ENCODE measurements at places on chromosomes 2 and 18. TPM values are rescaled to one million over a fixed set of nuclear protein-coding genes. Genes with fewer than 3 reads are reported as not detected.

GRCh38 chr2:10501980-10502802 lies 54.1 kb upstream of the ODC1 start:
- no peak overlapping the region for H3K27ac ChIP-seq
- no peaks in the 10 kb centered on the region for H3K36me3 ChIP-seq
- H3K4me3 ChIP-seq, result no peak overlapping the region
- no peak for DNase-seq
- peaks cover 8% of the 10 kb centered on the region for H3K27me3 ChIP-seq
- H3K4me1 ChIP-seq, result no peaks in the 10 kb centered on the region

DNA sequence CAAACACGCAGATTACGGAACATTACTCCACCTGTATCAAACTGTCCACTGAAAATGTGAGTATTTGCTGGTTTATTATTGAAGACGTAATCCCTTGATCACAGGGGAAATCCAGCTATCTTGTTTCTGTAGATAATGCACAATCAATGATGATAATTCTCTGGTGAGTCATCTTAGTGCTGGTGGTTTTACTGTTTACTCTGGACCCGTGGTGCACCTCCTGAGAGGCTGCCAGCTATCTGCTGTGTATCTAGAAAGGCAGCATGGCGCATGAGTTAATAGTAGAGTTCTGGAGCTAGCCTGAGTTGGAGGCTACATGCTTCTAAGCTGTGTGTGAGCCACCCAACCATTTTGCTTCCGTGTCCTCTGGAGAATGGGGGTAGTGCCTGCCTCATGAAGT lies 6.5 kb downstream of the NCAPH start:
- H3K4me3 ChIP-seq, result no peak overlapping the region
- H3K36me3 ChIP-seq, result no peaks in the 10 kb centered on the region
- H3K27ac ChIP-seq, result no peak overlapping the region

DNA sequence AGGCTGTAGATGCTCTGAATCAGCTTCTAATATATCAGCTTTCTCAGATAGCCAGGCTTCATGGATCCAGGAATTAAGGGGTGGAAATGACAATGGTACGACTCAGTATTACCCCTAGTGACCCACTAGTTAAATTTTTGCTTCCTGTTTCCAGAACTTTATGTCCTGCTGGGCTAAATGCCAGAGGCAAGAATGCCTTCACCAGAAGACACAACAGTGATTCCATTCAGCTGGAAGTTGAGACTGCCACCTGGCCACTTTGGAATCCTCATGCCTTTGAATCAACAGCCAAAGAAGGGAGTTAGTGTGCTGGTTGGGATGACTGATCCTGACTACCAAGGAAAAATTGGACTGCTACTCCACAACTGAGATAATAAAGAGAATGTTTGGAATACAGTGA lies 239.1 kb downstream of the ASXL3 start:
- no peak overlapping the region for H3K4me3 ChIP-seq
- H3K36me3 ChIP-seq, result peaks cover 7% of the 10 kb centered on the region
- DNase-seq, result no peak

DNA sequence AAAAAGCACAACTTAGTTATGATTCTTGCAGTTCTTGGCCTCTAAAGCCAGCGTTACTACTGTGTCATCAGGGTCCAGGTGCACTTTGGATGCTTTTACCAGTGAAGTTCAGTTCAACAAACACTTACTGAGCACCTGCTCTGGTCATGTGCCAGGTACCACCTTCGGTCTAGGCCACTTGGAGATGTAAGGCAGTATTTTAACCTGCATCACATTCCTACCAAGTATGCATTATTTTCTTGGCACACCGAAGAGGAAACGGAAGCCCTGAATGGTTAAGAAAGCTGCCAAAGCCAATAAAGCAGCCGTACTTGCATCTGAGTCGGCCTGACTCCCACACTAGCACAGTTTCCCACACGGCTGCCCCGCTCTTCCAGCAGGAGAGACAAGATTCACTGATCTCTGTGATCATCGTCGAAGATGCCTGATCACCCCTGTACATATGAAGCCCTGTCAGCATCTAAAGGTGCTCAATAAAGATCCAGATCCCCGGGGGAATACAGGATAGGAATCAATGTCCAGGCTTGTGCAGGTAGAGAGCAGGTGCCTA lies 427.1 kb downstream of the EIPR1 start:
- H3K4me1 ChIP-seq, result no peaks in the 10 kb centered on the region
- H3K36me3 ChIP-seq, result peaks cover 9% of the 10 kb centered on the region
- no peak overlapping the region for H3K4me3 ChIP-seq
- no peak for DNase-seq

- H3K4me1 ChIP-seq, result peaks cover 21% of the 10 kb centered on the region
- H3K27me3 ChIP-seq, result no peaks in the 10 kb centered on the region
- no peak overlapping the region for H3K4me3 ChIP-seq
- H3K36me3 ChIP-seq, result peaks cover 4% of the 10 kb centered on the region
- peak; percentile 29 for DNase-seq
- no peak overlapping the region for H3K27ac ChIP-seq
These were observed 95.9 kb downstream of the NCOA1 start for GRCh38 chr2:24586955-24587354.

DNA sequence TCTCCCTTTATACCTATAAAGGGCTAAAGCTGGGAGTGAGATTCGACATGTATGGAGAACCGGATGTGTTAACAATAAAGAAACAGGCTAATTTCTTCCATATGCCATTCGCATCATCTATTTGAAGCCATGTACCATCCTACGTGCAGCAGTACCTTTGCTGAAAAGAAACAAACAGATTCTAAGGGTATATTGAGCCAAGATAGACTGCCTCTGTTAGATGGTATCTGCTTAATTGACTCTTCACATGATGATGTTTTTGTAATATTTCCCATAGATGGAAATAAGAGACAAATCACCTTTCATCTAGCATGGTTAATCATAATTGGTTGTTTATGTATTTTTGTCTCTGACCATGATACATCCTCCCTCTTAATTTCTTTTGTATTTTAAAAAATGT lies 32.1 kb upstream of the PAX3 start:
- H3K4me1 ChIP-seq, result no peaks in the 10 kb centered on the region
- H3K27me3 ChIP-seq, result peaks cover 6% of the 10 kb centered on the region
- no peak overlapping the region for H3K4me3 ChIP-seq
- no peak for DNase-seq
- H3K27ac ChIP-seq, result no peak overlapping the region

GRCh38 chr2:239946864-239947728 lies 78.0 kb downstream of the NDUFA10 start:
- no peak overlapping the region for H3K27ac ChIP-seq
- H3K27me3 ChIP-seq, result no peaks in the 10 kb centered on the region
- peaks cover 7% of the 10 kb centered on the region for H3K36me3 ChIP-seq
- peaks cover 9% of the 10 kb centered on the region for H3K4me1 ChIP-seq
- no peak overlapping the region for H3K4me3 ChIP-seq
- no peak for DNase-seq

DNA sequence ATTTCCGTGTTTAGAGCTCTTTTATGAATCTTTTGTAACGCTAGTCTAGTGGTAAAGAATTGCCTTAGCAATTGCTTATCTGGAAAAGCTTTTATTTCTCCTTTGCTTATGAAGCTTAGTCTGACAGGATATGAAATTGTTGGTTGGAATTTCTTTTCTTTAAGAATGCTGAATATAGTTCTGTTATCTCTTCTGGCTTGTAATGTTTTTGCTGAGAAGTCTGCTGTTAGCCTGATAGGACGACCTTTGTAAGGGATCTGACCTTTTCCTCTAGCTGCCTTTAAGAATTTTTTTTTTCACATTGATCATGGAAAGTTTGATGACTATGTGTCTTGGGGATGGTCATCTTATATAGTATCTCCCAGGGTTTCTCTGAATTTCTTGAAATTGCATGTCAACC lies 101.1 kb downstream of the TRABD2A start:
- H3K4me1 ChIP-seq, result peaks cover 28% of the 10 kb centered on the region
- no peak for DNase-seq
- H3K27ac ChIP-seq, result no peak overlapping the region
- H3K27me3 ChIP-seq, result no peaks in the 10 kb centered on the region
- no peak overlapping the region for H3K4me3 ChIP-seq

DNA sequence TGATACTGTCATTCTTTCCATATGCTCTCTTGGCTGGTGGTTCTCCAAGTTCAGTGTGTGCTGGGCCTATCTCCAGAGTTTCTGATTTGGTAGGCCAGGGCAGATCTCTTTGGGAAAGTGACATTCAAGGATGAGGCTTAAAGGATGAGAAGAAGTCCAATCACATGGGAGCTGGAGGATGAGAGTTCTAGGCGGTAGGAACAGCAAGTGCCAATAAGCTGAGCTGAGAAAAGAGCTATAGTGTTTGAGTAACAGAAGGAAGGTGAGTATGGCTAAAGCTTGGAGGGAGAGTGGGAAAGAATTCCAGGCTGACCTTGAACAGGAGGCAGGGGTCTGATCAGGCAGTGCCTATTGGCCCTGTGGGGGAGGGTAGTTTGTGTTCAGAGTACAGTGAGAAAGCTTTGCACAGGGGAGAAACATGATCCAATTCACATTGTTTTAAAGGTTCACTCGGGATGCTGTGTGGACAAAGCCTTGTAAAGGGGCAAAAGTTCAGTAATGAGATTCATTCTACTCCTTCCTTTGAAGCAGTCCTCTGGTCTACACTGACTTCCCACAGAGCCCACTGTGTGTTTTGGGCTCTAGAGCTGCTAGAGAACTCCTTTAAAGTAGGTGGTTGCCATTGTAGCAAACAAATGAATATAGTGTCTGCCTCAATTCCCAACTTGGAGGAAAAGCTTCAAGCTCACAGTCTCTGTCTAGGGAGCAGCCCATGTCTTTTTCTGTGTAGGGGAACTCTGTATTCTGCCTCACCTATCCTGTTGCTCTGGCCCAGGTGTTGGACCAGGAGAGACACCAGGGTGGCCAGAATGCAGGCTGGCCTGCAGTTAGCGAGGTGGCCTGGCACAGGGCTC lies 81.8 kb downstream of the FASTKD2 start:
- H3K27me3 ChIP-seq, result no peaks in the 10 kb centered on the region
- no peaks in the 10 kb centered on the region for H3K36me3 ChIP-seq
- H3K27ac ChIP-seq, result no peak overlapping the region
- no peak for DNase-seq
- H3K4me1 ChIP-seq, result no peaks in the 10 kb centered on the region

DNA sequence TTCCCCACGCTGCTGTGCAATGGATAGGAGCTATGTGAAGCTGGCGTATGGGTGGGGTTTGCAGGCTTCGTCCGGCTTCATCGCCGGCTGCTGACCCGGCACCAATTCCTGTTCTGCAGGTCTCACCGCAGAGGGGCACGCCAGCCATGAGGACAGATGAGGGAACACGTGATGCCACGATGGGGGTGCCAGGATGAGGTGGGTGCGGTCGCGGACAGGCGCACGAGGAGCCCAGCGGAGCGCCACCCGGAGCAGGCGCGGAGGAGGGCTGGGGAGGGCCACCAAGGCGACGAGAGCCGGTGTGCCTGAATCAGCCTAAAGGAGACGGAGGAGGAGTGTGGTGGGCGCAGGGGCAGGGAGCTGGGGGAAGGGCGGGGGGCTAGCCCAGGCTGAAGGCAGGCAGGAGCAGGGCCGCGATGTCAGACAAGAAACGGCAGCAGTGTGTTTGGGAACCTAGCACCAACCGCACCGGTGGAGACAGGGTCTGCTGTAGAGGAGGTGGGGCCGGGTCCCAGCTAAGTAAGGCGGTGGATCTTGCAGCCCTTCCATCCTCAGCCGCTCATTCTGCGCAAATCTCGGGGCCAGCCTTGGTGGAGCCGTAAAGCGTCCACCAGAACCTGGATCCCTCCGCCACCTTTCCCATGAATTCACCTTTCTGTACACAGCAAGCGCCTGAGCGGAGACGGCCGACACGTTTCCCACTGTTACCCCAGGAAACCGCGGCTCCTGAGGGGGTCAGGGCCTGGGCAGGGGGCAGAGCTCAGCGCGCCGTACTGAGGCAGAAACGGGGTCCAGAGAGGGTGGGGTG lies 17.0 kb upstream of the CD8A start:
- H3K4me1 ChIP-seq, result peaks cover 24% of the 10 kb centered on the region
- peak overlapping the region; percentile 88 for H3K4me3 ChIP-seq
- no peaks in the 10 kb centered on the region for H3K36me3 ChIP-seq
- peaks cover 49% of the 10 kb centered on the region for H3K27me3 ChIP-seq

DNA sequence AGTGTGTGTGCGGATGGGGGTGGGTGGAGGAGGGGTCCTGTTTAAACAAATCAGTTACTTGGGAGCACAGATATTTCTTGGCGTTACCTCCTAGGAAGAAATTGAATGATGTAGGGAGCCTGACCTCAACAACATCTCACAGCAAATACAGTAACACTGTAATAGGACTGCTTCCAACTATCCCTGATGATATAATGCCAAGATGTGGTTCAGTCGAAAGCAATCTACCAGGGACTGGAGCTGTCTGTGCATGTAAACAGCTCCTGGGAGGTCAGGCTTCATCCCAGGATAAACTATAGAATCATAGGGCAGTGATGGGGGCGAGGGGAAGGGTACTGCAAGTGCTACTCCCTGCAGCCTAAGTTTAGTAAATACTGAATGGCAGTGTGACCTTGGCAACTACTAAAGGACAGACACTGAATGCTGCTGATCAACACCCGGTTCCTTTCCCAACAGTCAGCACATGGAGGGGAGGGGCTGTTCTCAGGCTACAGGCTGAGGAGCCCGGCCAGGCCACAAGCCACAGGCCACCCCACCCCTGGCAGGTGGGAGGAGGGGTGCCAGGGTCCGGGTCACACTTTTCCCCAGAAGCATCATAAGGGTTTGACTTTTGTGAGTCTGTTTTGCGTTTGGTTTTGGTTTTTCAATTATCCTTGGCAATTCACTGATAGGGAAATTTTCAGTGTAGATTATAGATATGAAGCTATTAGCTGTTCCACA lies 85.3 kb upstream of the ZNF397 start:
- peaks cover 49% of the 10 kb centered on the region for H3K4me1 ChIP-seq
- DNase-seq, result no peak
- no peaks in the 10 kb centered on the region for H3K27me3 ChIP-seq
- H3K36me3 ChIP-seq, result peaks cover 4% of the 10 kb centered on the region

- H3K4me3 ChIP-seq, result no peak overlapping the region
- no peaks in the 10 kb centered on the region for H3K36me3 ChIP-seq
- no peaks in the 10 kb centered on the region for H3K4me1 ChIP-seq
- no peak for DNase-seq
- no peaks in the 10 kb centered on the region for H3K27me3 ChIP-seq
These were observed 198.7 kb upstream of the SALL3 start for GRCh38 chr18:78780719-78781600.

GRCh38 chr2:127027715-127028114 lies 79.2 kb downstream of the BIN1 start:
- H3K4me1 ChIP-seq, result peaks cover 11% of the 10 kb centered on the region
- H3K4me3 ChIP-seq, result no peak overlapping the region
- no peak for DNase-seq
- H3K36me3 ChIP-seq, result peaks cover 3% of the 10 kb centered on the region
- H3K27ac ChIP-seq, result no peak overlapping the region
- peaks cover 43% of the 10 kb centered on the region for H3K27me3 ChIP-seq

DNA sequence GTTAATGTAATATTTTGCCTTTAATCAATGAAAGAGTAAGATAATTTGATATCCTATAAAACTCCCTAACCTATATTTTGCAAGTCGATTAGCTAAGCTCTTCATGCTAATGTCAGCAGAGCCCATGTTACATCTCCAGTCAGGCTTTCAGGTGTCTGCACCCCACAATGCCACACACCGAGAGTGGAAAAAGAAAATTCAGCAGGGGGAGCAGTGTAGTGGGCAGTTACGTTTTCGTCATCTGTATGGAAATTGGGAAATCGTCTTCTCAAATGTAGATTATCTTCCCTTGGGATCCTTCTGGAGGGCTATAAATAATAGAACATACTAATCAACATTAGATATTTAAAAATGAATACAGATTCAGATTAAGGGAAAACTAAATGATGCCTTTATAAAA lies 66.3 kb downstream of the BCL11A start:
- DNase-seq, result no peak
- peaks cover 11% of the 10 kb centered on the region for H3K36me3 ChIP-seq
- peak overlapping the region; percentile 37 for H3K27ac ChIP-seq
- peak overlapping the region; percentile 72 for H3K4me3 ChIP-seq
- H3K27me3 ChIP-seq, result no peaks in the 10 kb centered on the region

Gene PSMA8
- polyA plus RNA-seq, result 0.76 TPM

Gene FIGN
- not detected for polyA plus RNA-seq

Gene GRB14
- 0.16 TPM for polyA plus RNA-seq

Gene TYMS
- not detected for polyA plus RNA-seq

Gene CRYGD
- polyA plus RNA-seq, result not detected

Gene ASB18
- polyA plus RNA-seq, result not detected
